Activated naive CD4-positive, alpha-beta T cell treated with anti-CD3 and anti-CD28 coated beads, Interleukin-2, amount 50 U/mL, for 16 hours (primary cell): ENCODE measurements at places on chromosomes 4 and X.
A peak's percentile ranks its signal among the peaks of the same experiment; 100 is the strongest.

- no peak for DNase-seq
These were observed 100.0 kb downstream of the TET2 start for GRCh38 chr4:105246712-105247111.

GRCh38 chr4:88584471-88584900, 7.8 kb upstream of the HERC3 start:
- DNase-seq = no peak

DNA sequence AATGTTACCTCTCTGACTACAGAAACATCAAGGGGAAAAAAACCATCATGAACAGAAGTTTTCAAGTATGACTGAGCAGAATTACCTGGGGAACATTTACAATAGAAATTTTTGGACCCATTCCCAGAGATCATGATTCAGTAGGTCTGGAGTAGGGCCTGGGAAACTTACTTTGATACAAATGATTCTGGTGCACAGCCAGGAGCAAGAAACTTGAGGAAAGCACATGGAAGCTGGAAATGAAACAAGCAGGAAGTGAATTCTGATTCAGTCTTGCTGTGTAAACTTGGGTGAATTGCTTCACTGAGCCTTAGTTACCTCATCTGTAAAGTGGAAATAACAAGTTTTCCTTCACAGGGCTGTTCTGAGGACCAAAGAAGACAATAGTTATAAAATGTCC, 192.5 kb upstream of the TAPT1 start:
- DNase-seq = no peak

DNA sequence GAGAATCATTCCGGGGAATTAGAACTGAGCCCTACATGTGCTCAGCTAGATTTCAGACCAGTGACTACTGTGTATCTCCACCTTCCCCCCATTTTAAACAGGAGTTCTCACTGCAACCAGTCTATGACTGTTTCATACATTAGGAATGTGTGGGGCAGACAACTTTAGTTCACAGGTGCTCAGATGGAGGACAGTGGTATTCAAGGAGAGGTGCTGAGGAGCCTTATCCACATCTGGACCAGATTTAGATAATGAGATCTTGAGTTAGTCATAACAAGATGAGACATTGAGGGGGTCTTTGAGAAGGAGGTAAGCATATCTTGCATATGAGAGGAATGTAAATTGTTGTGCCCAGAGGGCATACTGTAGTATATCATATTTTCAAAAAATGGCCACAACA, 32.8 kb upstream of the RELL1 start:
- no peak for DNase-seq

DNA sequence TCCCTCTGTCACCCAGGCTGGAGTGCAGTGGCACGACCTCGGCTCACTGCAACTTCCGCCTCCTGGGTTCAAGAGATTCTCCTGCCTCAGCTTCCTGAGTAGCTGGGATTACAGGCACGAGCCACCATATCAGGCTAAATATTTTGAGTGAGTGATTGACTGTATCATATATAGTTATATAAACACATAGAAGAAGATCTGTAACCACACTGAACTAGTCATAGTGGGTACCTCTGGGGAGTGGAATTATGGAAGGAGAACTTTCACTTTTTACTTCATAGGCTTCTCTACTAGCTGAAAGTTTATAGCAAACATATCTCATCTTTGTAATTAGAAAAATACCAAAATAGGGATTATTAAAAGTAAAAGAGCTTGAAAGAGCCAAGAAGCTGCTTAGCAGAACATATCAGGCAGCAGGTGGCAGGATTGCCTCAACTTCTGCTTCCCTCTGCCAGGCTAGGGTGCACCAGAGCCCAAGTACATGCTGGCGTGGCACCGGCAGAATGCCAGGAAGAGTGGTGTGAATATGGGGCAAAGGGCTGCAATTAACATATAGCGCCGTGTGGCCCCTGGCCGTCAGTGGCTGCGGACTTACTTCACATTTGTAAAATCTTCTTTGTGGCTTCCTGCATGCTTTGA, 39.5 kb upstream of the CD40LG start:
- peak; percentile 61 for DNase-seq

- DNase-seq = no peak
These were observed 43.7 kb downstream of the FAM114A1 start for GRCh38 chr4:38911257-38911656.

DNA sequence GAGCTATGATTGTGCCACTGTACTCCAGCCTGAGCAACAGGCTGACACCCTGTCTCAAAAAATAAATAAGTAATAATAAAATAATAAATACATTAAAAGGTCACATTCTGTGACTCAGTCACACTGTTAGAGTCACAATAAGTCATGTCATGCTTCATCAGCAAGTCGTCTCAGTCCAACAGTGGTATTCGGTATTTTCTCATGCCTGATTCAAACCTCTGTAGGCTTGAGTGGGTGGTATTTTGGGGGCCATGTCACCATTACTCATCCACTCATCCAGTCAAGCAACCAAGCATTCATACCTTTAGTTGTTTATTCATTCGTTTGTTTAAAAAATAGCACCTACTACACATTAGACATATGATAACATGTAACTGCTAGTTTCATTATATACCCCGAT, 46.9 kb downstream of the SUPT20HL2 start:
- no peak for DNase-seq

DNA sequence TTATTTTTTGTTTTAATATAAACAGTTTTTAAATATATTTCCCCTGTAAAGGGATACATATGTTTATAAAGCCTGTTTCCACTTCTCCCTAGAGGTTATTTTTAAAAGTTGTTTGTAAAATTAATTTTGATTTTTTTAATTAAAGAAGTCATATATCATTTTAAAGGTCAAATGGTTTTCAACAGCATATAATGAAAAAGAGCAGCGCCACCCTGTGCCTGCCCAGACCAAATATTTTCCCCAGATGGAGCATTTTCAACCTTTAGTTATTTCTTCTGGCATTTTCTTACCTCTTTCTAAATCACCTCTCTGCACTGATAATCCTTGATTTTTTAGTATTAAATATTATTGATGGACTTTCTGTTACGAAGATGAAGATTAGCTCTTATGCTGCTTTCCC, 21.0 kb downstream of the MSX1 start:
- DNase-seq = no peak

DNA sequence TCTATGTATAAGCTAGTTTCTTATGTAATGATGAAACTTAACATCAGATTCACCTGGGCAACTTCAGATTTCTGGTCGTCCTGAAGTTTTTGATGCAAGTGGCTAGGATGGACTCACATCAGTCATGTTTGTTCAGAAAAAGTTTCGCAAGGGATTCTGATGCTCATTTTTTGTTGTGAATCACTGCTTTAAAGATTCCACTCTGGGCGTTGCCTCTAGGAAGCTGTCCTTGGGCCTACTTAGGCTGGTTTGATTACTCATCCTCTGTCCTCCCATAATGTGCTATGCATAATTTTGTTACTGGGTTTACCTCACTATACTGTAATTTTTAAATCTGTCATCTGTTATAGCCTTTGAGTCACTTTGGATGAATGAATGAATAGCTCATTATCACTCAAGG, 30.8 kb downstream of the HERC3 start:
- DNase-seq = no peak

DNA sequence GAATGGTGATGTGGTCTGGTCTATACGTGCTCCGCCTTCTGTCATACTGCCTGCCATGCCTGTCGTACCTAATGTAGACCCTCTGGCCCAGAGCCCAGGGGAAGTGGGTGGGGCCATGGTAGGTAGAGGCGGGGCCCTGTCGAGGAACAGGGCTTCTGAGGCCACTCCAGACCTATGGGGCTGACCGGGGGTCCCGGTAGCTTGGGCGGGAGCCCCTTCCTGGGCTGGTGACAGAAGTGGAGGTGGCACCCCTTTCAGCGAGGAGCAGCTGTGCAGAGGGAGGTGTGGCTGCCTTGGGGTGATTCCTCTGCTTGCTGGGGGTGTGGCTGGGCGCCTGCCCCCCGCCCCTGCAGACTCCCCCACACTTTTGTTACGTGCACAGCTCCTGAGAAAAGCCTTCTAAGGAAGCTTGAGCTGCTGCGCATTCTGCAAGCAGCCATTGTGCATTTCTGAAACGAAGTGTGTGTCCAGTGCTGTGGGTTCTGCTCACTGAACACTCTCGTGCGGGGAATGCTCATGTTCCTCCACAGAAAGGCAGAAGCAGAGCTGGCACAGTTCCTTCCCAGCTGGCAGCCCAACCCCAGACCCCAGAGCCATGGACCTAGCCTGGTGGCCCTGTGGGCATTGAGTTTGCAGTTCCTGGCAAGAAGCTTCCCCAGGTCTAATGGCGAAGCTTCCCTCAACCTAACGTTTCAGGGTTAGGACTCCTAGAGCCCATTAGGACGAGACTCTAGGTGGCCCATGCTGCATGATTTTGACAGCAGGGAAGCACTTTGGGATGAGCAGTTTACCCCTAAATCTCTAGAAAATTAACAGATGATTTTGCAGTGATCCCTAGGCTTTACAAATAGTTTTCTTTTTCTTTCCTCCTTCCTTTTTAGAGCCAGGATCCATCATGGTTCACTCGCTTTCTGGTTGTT, 72.7 kb upstream of the HGFAC start:
- DNase-seq = no peak

DNA sequence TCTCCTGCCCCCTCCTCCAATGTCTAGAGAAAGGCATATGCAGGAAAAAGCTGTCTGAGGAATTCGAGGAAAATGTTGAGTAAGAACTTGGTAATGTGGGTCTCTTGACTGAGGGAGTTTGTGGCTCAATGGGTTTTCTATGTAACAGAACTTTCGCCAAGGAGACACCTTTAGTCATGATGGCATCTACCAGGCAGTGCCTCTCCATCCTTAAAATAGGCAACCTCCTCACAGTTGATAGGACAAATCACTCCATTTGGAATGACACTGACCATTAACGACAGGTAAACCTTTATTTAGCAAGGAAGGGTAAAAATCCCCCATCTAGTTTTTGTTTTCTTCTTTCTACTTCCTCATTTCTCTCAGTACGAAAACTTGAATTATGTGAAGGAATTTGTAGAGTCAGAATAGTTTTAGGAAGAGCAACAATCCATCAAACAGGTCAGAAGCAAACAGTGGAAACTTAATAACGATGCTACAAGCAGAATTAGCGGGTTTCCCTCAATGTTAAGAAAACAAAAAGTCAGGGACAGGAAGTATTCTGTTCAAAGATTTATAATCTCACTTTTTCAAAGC, 2.7 kb downstream of the GSX2 start:
- no peak for DNase-seq

GRCh38 chr4:53132132-53132891, 233.5 kb downstream of the SCFD2 start:
- peak; percentile 16 for DNase-seq

GRCh38 chrX:45850775-45851433, 650.2 kb upstream of the DIPK2B start:
- DNase-seq = peak; percentile 30

DNA sequence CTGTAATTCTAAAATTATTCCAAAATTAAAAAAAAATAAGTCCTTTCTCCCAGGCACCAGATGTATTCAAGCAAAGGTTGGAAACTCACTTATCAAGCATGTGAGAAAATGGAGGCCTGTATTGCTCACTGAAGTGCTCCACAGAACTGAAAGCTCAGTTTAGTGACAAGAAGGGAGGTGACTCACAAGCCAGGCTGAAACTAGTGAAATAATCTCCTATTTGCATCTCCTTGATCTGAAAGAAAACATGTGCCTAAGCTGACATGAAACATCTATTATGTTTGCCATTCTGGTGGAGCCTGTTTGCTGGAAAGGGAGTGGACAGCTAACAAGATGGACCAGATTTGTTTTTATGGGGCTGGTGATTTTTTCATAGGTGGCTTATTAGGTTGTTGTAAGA, 54.0 kb upstream of the AMELX start:
- no peak for DNase-seq

DNA sequence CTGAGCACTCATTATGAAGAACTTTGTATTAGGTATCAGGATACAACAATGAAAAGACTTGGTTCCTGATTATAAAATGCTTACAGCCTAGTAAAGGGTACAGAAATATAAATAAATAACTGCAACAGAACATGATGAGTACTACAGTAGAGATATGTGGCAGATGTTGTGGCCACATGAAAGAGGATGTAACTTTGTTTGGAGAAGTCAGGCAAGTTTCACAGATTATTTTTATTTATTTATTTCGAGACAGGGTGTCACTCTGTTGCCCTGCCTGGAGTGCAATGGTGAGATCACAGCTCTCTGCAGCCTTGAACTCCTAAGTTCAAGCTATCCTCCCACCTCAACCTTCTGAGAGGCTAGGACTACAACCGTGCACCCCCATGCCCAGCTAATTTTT, 15.8 kb upstream of the UBE2K start:
- no peak for DNase-seq

DNA sequence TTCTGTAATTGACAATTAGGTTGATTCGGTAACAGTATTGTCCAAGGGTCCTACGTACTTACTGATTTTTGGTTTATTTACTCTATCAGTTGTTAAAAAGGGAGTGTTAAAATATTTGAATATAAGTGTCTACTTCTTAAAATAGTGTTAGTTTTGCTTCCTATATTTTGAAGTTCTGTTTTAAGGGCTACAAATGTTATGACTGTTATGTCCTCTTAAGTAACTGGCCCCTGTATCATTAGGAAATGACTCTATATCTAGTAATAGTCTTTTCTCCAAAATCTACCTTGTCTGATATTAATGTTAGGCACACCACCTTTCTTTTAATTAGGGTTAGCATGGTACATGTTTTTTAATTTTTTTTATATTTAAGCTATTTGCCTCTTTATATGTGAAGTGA, 30.1 kb downstream of the ANKRD50 start:
- no peak for DNase-seq

- DNase-seq = no peak
These were observed 210.4 kb upstream of the HCCS start for GRCh38 chrX:10900585-10901289.

GRCh38 chrX:133333154-133333750, 82.0 kb downstream of the GPC4 start:
- DNase-seq = no peak

DNA sequence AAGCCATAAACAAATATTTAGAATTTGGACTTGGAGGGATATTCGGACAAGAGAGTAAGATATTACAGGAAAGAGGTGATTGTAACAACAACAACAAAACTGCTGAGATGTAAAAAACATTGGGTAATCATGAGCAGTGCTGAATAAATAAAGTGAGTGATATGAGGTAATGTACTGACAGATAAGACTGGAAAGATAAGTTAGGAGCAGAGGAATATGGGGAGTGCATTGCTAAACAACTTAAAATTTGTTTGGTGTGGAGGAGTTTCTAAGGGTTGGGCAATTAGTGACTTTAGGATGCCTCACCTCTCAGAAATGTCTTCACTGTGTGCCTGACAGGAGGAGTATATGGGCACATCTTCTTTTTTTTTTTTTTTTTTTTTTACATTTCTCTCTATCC, 637.8 kb upstream of the GRIA3 start:
- DNase-seq = no peak

DNA sequence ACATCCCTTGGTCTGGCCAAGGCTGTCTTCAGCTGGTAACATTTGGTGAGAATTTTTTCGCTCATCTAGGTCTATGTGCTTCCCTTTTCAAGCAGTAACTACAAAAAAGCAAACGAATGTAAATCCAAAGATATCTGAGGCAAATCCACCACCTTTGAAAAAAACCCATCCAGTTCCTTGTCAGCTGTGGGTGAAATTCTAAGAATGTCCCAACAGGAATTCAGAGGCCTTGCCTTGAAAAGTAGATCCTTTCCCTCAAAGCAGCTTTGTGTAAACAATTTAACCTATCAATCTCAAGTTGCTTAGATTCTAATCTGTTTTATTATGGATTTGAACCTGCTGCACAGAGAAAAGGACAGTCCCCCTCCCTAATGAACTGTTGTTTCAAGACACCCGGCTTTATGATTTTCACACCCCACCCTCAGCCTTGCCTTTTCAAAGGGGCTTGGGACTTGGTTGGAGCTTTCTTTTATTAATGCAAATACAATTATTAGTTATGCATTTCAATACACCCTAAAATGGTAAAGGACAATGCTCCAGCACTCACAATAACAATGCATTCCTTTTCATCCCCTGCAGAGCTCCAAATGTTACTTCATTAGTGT, 166.6 kb downstream of the LDB2 start:
- DNase-seq = no peak
